Left renal cortex interstitium (tissue), 4 donors: ENCODE measurements at places on chromosomes 3 and 15. TPM values are rescaled to one million over a fixed set of nuclear protein-coding genes. Genes with fewer than 3 reads are reported as not detected.

Gene DGKG
- polyA plus RNA-seq = 0.66 TPM

GRCh38 chr15:49212897-49213296 lies 42.9 kb downstream of the GALK2 start:
- no peak for DNase-seq

- DNase-seq = no peak
Measured at GRCh38 chr3:177131927-177132636, 65.2 kb downstream of the TBL1XR1 start.

Gene TMEM158
- 8.5 TPM for polyA plus RNA-seq

DNA sequence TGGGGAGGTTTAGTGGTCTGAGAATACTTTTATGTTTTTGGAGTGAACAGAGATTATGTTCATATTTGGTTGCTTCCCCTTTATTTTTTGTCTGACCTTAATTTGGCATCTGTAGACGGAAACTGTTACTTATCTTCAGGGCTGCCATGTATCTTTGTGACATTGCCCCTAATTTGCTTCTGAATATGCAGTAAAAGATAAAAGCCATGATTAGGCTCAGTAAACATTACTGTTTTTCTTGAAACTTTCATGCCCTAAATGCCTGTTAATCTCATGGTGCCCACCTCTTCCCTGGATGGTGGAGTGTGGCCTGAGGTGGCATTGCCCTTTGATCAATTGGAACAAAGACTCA lies 106.7 kb downstream of the C3orf70 start:
- DNase-seq = no peak

Gene C3orf49
- 0.31 TPM for polyA plus RNA-seq

Gene CTXN2
- not detected for polyA plus RNA-seq

DNA sequence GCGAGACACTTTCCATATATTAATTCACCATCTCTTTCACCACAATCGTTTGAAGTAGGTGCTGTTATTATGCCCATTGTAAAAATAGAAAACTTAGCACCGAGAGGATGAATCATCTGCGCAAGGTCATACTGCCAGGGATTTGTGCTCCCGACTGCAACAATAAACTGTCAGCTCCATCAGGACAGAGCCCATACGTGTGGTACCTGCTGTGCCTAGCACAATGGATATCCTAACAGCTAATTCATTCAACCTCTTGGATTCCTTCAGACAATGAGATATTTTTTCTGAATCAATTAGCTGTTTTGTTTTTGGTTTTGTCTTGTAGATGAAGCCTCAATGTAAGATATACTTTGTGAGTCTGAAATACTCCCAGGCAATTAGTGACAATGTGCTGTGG lies 32.3 kb upstream of the PROK2 start:
- DNase-seq = no peak
